Endothelial cell (in vitro differentiated cells): ENCODE measurements at places on chromosomes 1 and 21.

GRCh38 chr1:7551442-7551841 is 219.7 kb upstream of the VAMP3 start:
- DNase-seq: no peak

DNA sequence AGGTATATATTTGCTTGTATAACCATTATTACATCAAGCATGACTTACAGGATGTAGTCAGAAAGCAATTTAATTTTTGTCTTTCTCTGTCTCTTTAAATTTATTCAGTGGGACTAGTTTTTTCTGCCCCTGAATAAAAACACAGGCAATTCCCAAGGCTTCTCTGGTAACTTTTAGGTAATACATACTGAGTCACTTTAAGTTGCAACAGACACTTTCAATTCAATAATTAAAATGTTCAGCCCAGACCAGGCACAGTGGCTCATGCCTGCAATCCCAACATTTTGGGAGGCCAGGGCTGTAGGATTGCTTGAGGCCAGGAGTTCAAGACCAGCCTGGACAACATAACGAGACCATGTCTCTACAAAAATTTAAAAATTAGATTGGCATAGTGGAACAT is 12.3 kb downstream of the SLC44A3 start:
- no peak for DNase-seq

GRCh38 chr1:33903210-33903589 is 39.3 kb downstream of the HMGB4 start:
- DNase-seq: no peak

DNA sequence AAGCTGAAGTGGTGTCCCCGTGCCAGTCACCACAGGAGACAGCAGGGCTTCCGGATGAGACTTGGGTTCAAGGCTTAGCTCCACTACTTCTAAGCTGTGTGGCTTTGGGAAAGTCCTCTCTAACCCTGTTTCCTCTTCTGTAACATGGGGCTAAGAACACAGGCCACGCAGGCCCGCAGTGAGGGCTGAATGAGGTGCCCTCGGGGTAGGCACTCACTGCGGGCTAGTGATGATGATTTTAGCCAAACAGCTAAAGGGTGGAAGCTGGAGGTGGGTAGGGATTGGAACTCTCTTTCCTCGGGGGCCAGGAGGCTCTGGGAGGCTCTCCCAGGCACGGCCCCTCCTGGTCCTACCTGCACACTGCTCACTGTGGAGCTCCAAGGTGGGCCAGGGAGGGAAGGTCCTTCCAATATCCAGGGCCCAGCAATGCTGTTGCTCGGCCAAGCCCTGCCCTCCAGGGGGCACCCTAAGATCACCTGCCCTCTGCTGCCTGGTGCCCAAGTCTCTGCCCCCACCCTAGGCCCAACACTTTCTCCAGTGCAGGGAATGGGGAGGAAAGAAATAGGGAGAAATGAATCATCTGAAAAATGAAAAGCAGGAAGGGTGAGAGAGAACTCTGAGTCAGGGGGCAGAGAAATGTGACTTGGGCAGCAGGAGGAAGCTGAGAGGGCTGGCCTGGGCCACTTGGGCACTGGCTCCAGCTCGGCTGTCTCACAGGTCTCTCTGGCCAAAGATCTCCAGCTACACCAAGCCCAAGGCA is 19.2 kb upstream of the EVA1B start:
- peak; percentile 55 for DNase-seq

DNA sequence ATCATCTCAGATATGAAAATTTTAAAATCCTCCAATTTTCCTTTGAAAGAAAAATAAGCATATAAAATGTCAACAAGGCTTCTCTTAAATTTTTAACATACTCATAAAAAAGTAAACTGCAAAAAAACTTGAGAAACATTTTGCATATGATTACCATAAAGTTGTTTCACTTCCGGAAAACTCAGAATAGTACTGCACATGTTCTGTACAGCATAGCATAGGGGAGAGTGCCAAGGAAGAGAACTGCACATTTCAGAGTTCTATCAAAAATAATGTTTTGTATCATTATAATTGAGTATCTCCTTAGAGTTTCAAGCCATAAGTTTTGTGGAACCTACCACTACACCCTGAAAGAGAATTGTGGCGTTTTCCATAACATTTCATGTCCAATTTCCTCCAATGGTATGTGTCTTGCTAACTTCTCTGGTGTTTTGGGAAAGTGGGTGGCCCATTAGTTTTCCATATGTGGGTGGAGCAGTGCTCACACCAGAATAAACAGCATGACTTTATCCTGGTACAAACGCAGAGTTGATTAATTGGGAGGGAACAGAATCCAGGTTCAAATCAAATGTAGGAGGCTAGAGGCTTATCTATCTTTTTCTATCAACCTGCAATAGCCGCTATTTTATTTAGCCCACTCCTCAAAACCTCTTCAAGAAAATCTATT is 430.9 kb downstream of the LMO4 start:
- DNase-seq: no peak

GRCh38 chr21:42609811-42610210 is 43.6 kb upstream of the PDE9A start:
- no peak for DNase-seq

GRCh38 chr21:45291613-45292398 is 4.1 kb upstream of the POFUT2 start:
- DNase-seq: no peak

DNA sequence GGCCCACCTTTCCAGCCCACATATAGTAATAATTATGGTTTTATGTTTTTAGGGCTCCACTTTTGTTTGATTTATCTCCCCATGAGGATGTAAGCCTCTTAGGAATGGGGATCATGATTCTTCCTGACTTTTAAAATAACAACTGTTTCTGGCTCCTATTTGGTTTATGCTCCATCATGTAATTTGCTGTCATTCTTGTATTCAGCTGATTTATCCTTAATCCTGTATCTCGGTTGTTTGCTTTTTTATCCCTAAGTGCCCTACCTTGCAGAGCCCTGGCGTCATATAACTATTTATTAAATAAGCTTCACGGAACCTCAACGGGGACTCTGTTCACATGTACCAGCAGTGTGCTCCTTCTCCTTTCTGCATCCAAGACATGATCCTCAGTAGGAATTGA is 70.7 kb downstream of the RYR2 start:
- no peak for DNase-seq

DNA sequence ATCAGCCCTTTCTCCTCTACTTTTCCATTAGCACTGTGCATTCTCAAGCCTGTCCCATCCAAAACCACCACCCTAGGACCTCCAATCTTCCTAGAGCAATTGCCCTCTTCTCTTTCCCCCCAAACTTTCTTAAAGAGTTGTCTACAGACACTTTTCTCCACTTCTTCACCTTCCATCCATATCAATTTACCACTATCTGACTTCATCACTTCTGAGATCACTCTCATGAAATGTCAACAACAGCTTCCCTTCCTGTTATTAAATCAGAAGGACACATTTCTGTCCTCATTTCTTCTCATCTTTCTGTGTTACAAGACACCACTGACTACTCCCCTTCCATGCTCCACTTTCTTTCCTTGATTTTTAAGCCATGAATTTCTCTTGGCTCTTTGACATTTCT is 36.0 kb upstream of the CFAP298 start:
- no peak for DNase-seq

DNA sequence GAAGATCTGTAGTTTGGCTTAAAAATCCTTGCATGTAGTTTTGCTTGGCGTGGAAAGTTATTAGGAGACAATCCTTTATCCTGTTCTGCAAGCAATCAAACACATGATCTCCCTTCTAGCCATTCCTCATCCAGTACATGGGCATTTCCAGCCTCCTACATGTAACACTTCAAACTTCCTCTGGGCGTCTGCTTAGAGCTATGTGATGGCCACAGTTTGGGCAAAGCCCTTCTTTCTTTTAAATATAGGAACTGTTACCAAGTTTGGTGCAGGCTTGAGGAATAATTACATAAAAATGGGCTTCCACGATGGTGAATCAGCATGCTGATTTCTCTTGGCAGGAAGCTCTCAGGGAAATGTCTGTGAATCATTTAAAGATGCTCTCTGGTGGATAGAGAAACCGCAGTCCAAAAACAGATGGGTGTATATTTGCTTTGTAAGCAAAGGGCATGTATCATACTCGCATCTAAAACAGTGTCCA is 176.9 kb upstream of the FMN2 start:
- no peak for DNase-seq
